Calu3 (cell line): ENCODE measurements at places on chromosomes 7 and 10.

- no peak overlapping the region for H3K27ac ChIP-seq
- H3K4me3 ChIP-seq, result peak overlapping the region; percentile 48
- DNase-seq, result no peak
Measured at GRCh38 chr7:157691586-157692459, 355.0 kb downstream of the DNAJB6 start.

GRCh38 chr7:155191901-155192478 is 105.7 kb upstream of the INSIG1 start:
- DNase-seq, result no peak
- peaks cover 21% of the 10 kb centered on the region for H3K36me3 ChIP-seq
- H3K4me3 ChIP-seq, result no peak overlapping the region
- peaks cover 40% of the 10 kb centered on the region for H3K4me1 ChIP-seq
- H3K27ac ChIP-seq, result peak overlapping the region; percentile 64

DNA sequence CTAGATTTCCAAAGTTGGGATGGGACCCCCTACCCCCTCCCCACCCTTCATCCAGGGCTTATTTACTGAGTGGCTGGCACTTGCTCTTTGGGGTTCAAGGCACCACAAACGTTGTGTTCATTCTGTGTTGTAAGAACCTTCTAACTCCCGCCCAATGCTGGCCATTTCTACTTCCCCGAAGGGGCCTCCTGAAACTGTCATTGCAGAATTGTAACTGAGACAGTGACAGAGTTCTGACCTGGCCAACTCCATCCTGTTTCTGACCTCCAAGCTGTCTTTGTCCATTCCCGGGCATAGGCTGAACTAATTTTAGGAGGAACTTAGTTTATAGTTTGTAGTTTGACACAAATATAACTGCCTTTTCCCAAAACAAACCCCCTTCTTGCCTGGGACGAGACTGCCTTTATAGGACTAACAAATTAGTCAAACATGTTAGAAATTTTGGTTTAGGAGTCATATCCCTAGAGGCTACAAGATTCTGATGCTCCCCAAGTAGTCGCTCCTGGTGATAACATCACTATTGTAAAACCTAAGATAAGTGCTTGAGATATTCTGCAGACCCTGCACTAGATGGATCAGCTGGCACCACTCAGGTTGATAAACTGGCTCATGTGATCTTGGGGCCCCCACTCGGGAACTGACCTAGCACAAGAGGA is 34.8 kb upstream of the ZMIZ2 start:
- peaks cover 26% of the 10 kb centered on the region for H3K36me3 ChIP-seq
- H3K27ac ChIP-seq, result no peak overlapping the region
- no peaks in the 10 kb centered on the region for H3K27me3 ChIP-seq
- peaks cover 33% of the 10 kb centered on the region for H3K4me1 ChIP-seq

DNA sequence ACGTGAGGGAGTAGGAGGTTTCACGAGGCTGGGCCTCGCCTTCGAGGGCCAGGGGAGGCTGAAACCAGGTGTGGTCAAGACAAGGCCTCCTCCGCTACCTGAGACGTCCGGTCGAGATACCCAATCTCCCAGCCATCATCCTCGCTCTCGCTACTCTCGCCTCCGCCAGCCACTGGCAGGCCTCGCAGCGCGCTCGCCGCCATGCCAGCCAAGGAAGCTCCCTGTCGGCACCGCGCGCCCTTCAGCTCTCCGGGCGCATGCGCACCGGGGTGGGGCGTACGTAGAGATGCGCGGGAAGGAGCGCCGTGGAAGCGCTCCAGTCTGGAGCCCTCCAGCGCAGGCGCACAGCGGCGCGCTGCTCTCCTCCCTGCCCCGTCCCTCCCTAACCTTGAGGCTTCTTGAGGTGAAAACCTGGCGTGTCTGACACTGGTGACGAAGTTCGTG is at the start of gene ASZ1:
Gene ASZ1 (minus strand): TSS at position 236 of the 444 bp plus-strand sequence. CDS start 33 bp downstream, at position 203.
- H3K4me1 ChIP-seq, result peaks cover 26% of the 10 kb centered on the region
- H3K36me3 ChIP-seq, result no peaks in the 10 kb centered on the region
- H3K27ac ChIP-seq, result no peak within 1 kb of the TSS
- no peak within 1 kb of the TSS for H3K4me3 ChIP-seq
- no peaks in the 10 kb centered on the region for H3K27me3 ChIP-seq

GRCh38 chr7:104486931-104487330 is 158.5 kb downstream of the LHFPL3 start:
- H3K4me1 ChIP-seq, result no peaks in the 10 kb centered on the region
- H3K4me3 ChIP-seq, result no peak overlapping the region
- H3K27ac ChIP-seq, result no peak overlapping the region
- H3K27me3 ChIP-seq, result peaks cover 27% of the 10 kb centered on the region
- no peaks in the 10 kb centered on the region for H3K36me3 ChIP-seq

DNA sequence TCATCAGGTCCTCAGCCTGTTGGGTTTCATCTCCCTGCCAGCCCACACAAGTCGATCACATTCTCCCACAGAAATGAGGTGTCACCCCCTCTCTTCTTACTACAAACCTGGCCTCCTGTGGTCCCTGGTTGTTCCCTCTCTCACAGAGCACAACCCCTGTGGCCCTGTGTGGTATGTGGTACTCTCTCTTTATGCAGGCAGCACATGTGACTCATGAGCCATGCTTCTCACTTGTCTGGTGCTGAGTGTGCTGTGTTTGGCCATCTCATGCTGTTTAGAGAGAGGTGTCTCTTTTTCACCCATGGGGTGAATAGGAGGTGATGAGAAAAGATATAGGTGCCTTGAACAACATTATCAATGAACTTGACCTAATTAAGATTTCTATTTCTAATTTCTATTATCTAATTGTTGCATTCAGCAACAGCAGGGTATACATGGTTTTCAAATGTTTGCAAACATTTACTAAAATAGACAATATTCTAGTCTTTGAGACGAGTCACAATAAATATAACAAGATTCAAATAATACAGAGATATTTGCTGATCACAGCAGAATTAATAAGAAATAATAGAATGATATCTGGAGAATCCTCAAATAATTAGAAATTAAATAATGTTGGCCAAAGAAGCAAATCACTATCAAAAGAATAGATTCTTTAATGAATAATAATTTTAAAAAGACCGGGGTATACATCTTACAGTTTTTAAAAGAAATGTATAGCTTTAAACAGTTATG is 633.8 kb upstream of the IGFBP3 start:
- H3K27me3 ChIP-seq, result no peaks in the 10 kb centered on the region
- H3K36me3 ChIP-seq, result peaks cover 9% of the 10 kb centered on the region
- peak; percentile 46 for DNase-seq

DNA sequence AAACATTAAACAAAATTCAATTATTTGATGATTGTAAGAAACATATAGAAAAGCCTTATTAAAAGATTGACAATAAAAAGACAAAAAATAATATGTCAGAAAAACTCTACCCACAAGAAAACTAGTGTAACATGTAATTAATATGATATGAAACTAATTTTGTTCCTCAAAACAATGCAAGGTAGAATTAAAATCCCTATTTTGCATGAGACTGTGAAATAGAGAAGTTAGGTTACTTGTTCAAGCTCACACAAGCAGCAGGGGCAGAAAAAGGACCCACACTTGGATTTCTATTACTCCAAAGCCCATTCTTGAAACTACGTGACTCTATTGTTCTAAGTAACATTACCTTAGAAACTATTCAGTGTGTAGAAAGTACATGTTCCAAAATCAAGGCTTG is 96.4 kb downstream of the KCNMA1 start:
- H3K27ac ChIP-seq, result no peak overlapping the region
- no peaks in the 10 kb centered on the region for H3K36me3 ChIP-seq
- no peaks in the 10 kb centered on the region for H3K4me1 ChIP-seq
- DNase-seq, result no peak
- H3K4me3 ChIP-seq, result no peak overlapping the region

- H3K36me3 ChIP-seq, result no peaks in the 10 kb centered on the region
- no peak overlapping the region for H3K27ac ChIP-seq
- no peak for DNase-seq
- H3K4me1 ChIP-seq, result no peaks in the 10 kb centered on the region
- H3K4me3 ChIP-seq, result no peak overlapping the region
- H3K27me3 ChIP-seq, result no peaks in the 10 kb centered on the region
Measured at GRCh38 chr7:36809510-36809909, 85.2 kb upstream of the AOAH start.

DNA sequence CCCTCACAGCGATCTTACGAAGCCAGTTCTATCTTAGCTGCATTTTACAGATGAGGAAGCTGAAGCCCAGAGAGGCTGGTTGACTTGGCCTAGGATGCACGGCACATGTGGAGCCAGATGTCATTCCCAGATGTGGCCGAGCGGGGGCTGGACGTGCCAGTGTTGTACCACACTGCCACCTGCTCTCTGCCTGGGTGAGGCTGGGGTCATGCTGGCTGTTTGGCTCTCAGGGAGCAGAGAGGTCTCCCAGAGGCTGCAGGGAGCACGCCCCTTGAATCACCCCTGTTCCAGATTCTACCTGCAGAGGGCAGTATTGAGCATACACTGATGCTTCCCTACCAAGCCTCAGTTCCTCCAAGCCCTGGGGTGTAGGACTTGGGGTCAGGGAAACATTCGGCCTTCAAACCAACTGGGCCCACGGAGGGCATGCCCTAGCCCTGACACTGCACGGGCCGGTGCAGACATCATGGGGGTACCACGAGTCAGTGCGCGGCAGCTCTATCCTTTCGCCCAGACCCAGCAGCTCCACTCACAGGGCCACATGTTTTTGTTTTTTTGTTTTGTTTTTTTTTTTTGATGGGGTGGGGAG is 3.8 kb upstream of the GTF2IRD1 start:
- peak; percentile 61 for DNase-seq
- H3K27ac ChIP-seq, result no peak overlapping the region
- peaks cover 13% of the 10 kb centered on the region for H3K27me3 ChIP-seq

- no peaks in the 10 kb centered on the region for H3K27me3 ChIP-seq
- H3K4me3 ChIP-seq, result no peak overlapping the region
- H3K36me3 ChIP-seq, result no peaks in the 10 kb centered on the region
- no peak for DNase-seq
Measured at GRCh38 chr10:35927341-35927740, 285.2 kb upstream of the FZD8 start.

DNA sequence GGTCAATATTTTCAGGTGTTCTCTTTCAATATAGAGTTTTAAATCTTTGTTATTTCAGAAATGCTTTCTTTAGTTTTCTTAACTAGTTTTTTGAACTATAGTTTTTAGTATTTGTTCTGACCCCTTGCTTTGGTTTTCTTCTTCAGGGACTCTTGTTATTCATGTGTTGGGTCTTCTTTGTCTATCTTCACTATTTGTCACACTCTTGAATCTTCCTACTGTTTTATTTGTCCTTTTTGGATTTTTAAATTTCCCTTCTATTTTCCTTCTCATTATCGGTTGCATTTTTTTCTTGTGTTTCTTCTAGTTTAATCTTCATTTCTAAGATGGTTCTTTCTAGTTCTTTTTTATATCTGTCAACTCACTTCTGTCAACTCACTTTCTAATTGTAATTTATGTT is 37.1 kb upstream of the PRKAG2 start:
- no peak for DNase-seq
- H3K27me3 ChIP-seq, result peaks cover 78% of the 10 kb centered on the region
- no peaks in the 10 kb centered on the region for H3K36me3 ChIP-seq

GRCh38 chr10:86203162-86203905 is 163.3 kb downstream of the GRID1 start:
- peak; percentile 44 for DNase-seq
- no peak overlapping the region for H3K27ac ChIP-seq
- no peaks in the 10 kb centered on the region for H3K36me3 ChIP-seq
- H3K4me1 ChIP-seq, result peaks cover 8% of the 10 kb centered on the region
- peaks cover 46% of the 10 kb centered on the region for H3K27me3 ChIP-seq
- no peak overlapping the region for H3K4me3 ChIP-seq

DNA sequence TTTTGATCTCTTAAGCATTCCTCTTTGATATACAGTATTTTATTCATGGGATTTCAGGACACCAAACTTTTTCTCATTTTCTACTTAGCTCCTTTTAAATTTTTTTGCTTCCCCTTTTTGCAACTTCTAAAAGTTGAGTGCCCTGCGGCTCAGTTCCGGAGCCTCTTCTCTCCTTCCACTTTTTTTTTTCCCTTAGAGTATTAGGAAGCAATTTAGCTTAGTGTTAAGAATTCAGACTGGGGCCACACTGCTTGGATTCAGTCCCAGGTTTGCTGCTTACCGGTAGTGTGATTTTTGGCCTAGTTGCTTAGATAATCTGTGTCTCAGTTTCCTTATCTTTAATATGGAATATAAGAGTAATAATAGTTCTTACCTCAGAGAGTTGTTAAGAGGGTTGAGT is 3.4 kb downstream of the STAM start:
- no peak for DNase-seq
- H3K27ac ChIP-seq, result no peak overlapping the region
- peaks cover 24% of the 10 kb centered on the region for H3K36me3 ChIP-seq
- no peak overlapping the region for H3K4me3 ChIP-seq

DNA sequence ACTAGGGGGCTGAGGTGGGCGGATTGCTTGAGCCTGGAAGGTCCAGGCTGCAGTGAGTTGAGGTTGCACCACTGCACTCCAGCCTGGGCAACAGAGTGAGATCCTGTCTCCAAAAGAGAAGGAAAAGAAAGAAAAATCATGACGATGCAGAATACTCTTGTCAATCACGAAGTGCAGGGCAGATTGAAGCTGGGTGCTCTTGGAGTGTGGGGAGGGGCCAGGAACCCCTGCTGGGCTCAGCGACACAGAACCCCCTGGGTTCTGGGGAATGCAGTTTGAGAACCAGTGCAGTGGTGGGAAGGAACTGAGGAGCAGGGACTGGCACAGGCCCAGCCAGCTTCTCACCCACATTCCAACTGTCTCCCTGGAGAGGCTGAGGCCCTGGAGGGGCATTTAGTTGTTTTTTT is 10.8 kb upstream of the INTS1 start:
- peaks cover 19% of the 10 kb centered on the region for H3K36me3 ChIP-seq
- DNase-seq, result no peak
- no peaks in the 10 kb centered on the region for H3K27me3 ChIP-seq
- no peak overlapping the region for H3K27ac ChIP-seq
- H3K4me3 ChIP-seq, result no peak overlapping the region

DNA sequence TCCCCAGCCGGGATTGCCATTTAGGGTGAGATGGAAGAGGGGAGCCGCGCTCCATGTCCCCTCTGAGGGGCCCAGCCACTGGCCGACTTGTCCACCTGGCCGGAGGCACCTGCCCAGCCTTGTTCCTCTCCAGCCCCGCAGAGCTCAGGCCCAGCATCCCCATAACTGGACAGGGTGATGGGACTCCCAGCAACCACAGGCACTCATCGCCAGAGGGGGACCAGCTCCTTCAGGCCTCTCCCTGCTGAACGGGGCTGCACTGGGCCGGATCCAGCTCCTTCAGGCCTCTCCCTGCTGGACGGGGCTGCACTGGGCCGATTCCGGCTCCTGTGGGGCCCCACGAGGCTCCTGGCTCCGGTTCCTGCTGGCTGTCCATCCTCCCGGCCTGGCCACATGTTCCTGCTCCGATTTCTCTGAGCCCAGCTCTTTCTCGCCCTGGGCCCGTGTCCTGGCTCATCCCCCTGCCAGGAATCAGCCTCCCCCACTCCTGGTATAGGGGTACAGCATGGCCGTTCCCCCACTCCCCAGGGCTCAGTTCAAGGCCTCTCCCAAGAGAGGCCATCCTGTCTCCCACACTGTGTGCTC is 56.1 kb upstream of the ADGRA1 start:
- no peak overlapping the region for H3K27ac ChIP-seq
- no peaks in the 10 kb centered on the region for H3K36me3 ChIP-seq
- DNase-seq, result no peak
- no peaks in the 10 kb centered on the region for H3K4me1 ChIP-seq
- peaks cover 76% of the 10 kb centered on the region for H3K27me3 ChIP-seq
- no peak overlapping the region for H3K4me3 ChIP-seq

- no peaks in the 10 kb centered on the region for H3K36me3 ChIP-seq
- peaks cover 9% of the 10 kb centered on the region for H3K4me1 ChIP-seq
- no peak overlapping the region for H3K4me3 ChIP-seq
- H3K27me3 ChIP-seq, result peaks cover 14% of the 10 kb centered on the region
- no peak for DNase-seq
Measured at GRCh38 chr7:73972614-73973013, 55.4 kb upstream of the ELN start.

- H3K4me1 ChIP-seq, result peaks cover 21% of the 10 kb centered on the region
- peaks cover 53% of the 10 kb centered on the region for H3K36me3 ChIP-seq
- DNase-seq, result peak; percentile 48
- no peak overlapping the region for H3K4me3 ChIP-seq
Measured at GRCh38 chr10:59805014-59805413, 51.8 kb upstream of the MRLN start.
